ENCODE measurements at places on chromosomes 3 and 15. TPM values are rescaled to one million over a fixed set of nuclear protein-coding genes. Genes with fewer than 3 reads are reported as not detected.

The AKAP13 gene
- total RNA-seq = 103 TPM

The PROS1 gene
- total RNA-seq = 13.9 TPM

The VWA5B2 gene
- total RNA-seq = 0.46 TPM

The IL17RD gene
- 0.43 TPM for total RNA-seq

The PLXND1 gene
- total RNA-seq = 97.2 TPM

The CKMT1B gene
- total RNA-seq = 5.1 TPM

The PLCH1 gene
- total RNA-seq = 0.97 TPM

The TM6SF1 gene
- 0.10 TPM for total RNA-seq

The GPR62 gene
- not detected for total RNA-seq
